CD4-positive, CD25-positive, alpha-beta regulatory T cell (primary cell): ENCODE measurements at places on chromosomes 2 and 18. TPM values are rescaled to one million over a fixed set of nuclear protein-coding genes. Genes with fewer than 3 reads are reported as not detected.

The GLS gene
- total RNA-seq = 301 TPM

The IL36B gene
- total RNA-seq = not detected

- DNase-seq = no peak
These were observed 516.4 kb downstream of the ZEB2 start for GRCh38 chr2:144003460-144004075.

GRCh38 chr2:109402980-109403840, 210.6 kb downstream of the SEPTIN10 start:
- DNase-seq = no peak

DNA sequence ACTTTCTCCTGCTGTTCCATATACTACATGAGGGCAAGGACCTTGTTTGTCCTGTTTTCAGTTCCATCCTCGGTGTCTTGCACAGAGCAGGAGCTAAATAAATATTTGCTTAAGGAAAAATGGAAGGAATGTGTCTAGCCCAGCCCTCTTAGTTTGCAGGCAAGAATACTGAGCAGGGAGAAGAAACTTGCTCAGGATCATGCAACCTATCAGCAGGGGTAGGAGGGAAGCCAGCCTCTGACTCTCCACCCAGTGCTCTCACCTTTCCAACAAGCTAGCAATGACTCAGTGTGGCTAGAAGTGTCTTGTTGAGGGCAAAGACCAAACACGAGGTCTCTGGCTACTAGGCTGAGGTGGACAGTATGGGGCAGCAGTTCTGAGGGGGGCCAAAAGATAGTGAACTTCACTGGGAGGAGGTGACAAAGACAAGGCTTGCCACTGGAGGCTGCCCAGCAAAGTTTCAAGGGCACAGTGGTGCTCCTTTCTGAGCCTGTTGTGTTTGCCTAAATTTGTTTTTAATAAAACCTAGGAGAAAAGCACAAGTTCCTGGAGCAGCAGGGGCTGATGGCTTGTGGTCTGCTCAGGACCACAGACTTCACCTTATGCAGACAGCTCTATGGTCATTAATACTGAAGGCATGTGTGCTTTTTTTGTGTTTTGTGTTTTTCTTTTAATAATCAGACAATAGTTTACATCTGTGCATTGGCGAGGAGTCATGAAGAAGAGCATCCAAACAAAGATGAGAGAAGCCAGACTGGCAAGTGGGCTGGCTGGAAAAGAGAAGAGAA, 49.1 kb upstream of the CTAGE1 start:
- DNase-seq = no peak

GRCh38 chr2:58516695-58517094, 275.6 kb upstream of the FANCL start:
- no peak for DNase-seq

DNA sequence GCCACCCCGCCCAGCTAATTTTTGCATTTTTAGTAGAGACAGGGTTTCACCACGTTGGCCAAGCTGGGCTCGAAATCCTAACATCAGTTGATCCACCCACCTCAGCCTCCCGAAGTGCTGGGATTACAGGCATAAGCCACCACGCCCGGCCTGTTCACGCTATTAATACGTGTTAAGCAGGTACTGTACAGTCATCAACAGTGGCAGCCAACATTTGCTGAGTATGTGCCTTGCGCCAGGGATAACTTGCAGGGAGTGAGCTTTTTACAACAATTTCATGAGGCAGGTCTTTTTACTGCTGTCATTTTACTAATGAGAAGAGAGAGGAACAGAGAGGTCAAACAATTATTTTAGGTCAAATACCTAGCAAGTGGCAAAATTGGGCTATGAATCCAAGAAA, 115.2 kb downstream of the AP1S3 start:
- DNase-seq = no peak
